Activated CD4-positive, alpha-beta T cell treated with anti-CD3 and anti-CD28 coated beads, Interleukin-2, amount 50 U/mL, for 24 hours (primary cell): ENCODE measurements at places on chromosomes 7 and 10.

DNA sequence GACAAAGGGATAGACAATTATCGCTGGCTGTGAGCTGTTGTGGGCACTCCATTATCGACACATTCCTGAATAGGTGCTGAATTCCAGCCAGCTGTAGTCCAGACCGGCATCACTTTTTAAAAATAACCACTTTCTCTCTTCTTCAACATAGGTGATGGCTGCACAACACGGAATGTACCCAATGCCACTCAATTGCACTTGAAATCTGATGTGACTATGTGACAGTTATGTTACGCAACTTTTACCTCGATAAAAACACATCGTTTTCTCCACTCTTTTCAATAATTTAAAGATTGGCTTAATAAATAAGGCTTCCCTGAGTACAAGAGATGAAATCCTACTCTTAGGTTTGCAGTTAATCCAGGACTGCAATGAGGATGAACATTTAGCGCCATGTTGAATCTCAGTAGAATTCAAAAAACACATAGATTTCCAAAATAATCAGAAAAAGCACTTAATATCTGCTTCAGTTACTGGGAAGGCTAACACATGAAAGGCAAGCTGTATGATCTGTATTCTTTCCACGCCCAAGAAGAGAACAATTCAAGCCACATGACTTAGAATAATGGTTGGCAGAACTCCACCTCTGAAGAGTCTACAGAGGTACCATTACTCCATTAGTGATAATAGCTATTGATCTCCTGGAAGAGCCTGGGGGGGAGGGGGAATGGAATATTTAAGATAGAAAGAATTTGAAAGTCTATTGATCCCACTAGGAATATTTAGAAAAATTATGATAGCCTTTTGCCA is 3.6 kb downstream of the YWHAG start:
- DNase-seq = no peak

DNA sequence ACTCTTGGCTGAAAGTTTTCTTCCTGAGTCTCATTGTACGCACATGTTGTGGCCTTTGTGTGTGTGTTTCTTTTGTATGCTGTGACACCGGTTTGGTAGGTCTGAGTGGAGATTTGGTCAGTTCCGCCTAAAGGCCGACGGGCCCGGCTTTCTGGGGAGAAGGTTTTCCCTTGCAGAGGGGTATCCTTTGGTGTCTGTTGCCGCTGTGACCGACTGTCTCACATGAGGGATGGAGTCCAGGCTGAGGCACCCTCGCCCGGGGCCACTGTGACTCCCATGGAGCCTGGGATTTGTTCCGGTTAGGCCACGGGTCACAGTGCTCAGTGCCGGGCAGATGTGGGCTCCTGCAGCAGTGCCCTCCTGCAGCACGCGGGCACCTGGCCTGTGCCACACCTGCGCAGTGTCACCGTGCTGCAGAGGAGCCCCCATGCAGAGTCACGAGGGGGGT is 19.4 kb downstream of the INPP5A start:
- DNase-seq = no peak

GRCh38 chr7:93337052-93337451 is 104.9 kb downstream of the VPS50 start:
- no peak for DNase-seq

- no peak for DNase-seq
These were observed 76.8 kb upstream of the RPA3 start for GRCh38 chr7:7795203-7795602.

DNA sequence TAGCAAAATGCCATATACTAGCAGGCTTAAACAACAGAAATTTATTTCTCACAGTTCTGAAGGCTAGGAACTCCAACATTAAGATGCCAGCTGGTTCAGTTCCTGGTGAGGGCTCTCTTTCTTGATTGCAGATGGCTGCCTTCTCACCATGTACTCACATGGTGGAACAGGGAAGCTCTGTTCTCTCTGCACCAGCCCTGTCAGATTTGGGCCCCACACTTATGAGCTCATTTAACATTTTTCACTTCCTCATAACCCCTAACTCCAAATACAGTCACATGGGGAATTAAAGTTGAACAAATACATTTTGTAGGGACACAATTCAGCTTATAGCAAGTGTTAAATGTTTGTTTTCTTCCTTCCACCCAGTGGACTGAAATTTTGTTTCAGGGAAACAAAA is 218.6 kb upstream of the TAC1 start:
- DNase-seq = no peak

- no peak for DNase-seq
These were observed 79.1 kb downstream of the LARP4B start for GRCh38 chr10:852386-852785.

- peak; percentile 78 for DNase-seq
These were observed 11.9 kb downstream of the SSC4D start for GRCh38 chr7:76397409-76398183.

DNA sequence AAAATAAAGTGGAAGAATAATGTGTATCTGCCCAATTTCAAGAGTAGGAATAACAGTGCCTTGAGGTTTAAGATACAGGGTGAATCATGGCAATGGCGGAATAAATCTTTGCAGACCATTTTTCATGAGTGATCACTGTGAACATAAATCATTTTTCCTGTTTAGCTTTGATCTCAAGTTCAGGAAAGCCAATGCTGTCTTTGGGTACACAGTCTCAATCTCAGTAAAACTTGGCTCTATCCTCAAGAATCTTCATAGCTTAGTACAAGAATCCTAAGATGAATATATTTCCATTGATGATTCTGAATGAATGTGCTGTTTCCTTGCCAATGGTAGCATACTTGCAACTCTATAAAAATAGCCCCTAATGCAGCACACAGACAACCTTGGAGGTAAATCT is 6.8 kb downstream of the NAMPT start:
- no peak for DNase-seq

- DNase-seq = no peak
These were observed 133.6 kb upstream of the RET start for GRCh38 chr10:42943025-42943818.

DNA sequence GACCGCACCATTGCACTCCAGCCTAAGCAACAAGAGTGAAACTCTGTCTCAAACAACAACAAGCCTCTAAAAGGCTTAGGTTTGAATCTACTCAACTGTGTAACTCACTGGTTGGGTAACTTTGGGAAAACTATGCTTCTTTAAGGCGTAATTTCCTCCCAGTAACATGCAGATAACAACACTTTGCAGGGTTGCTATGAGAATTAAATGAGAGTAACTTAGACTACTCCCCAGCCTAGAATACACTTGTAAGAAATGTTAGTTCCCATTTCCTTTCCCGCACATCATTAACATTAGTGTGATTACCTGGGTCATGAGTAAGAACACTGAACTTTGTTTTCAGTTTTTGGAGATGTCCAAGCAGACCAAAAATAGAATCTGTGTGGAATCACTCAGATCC is 5.4 kb upstream of the MYPN start:
- DNase-seq = no peak

- DNase-seq = no peak
These were observed 3.0 kb upstream of the BUB3 start for GRCh38 chr10:123150986-123151736.

GRCh38 chr10:34113504-34114225 is 701.4 kb downstream of the PARD3 start:
- DNase-seq = no peak

- DNase-seq = peak; percentile 33
These were observed 17.8 kb upstream of the ZKSCAN1 start for GRCh38 chr7:99997545-99998137.

- no peak for DNase-seq
These were observed 31.3 kb upstream of the ZNF273 start for GRCh38 chr7:64871761-64872160.

GRCh38 chr10:132881186-132881920 is 61.0 kb downstream of the CFAP46 start:
- no peak for DNase-seq

- DNase-seq = no peak
These were observed 28.4 kb downstream of the DPCD start for GRCh38 chr10:101616415-101617101.

GRCh38 chr10:47160967-47161366 is 139.0 kb upstream of the GDF10 start:
- DNase-seq = no peak

GRCh38 chr7:147813316-147813715 is 777.2 kb upstream of the C7orf33 start:
- no peak for DNase-seq

- no peak for DNase-seq
These were observed 130.7 kb downstream of the PIP4K2A start for GRCh38 chr10:22583683-22584082.

DNA sequence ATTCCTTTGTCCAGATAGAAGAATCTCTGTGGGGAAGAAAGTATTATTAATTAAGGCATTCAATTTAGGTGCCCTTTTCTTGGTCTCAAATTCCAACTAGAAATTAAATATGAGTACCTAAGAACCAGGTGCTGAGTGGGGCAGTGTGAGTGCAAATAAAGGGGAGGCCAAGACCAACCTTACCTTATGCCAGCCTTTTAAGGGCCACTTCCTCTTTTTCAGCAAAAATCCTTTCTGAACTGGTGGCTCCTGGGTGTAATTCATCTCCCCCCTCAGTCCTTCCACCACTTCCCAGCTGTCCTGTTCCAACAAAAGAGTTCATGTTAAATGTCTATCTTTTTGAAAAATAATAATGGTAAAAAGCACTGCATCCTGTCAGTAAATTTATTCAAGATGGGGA is 108.2 kb downstream of the OSBPL3 start:
- no peak for DNase-seq

GRCh38 chr10:4013651-4014121 is 228.7 kb upstream of the KLF6 start:
- no peak for DNase-seq

DNA sequence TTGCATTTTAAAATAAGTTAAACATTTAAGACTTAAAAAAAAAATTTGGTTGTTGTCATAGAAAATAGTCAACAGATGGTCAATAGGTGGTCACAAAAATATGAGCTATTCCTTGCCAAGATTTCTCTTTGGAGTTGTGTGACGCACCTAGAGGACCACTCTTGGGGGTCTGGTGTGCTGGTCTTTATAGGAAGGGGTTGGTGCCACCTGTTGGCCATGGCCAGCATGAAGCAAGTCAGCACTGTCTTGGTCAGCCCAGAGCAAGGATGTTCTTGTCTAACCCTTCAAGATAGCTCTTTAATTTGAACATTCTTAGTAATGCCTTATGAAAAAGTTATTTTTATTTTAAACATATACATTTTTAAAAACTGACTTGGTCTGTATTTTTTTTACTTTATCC is 267.9 kb upstream of the CNTNAP2 start:
- DNase-seq = no peak

- DNase-seq = no peak
These were observed 113.9 kb downstream of the ETV1 start for GRCh38 chr7:13875496-13876074.

DNA sequence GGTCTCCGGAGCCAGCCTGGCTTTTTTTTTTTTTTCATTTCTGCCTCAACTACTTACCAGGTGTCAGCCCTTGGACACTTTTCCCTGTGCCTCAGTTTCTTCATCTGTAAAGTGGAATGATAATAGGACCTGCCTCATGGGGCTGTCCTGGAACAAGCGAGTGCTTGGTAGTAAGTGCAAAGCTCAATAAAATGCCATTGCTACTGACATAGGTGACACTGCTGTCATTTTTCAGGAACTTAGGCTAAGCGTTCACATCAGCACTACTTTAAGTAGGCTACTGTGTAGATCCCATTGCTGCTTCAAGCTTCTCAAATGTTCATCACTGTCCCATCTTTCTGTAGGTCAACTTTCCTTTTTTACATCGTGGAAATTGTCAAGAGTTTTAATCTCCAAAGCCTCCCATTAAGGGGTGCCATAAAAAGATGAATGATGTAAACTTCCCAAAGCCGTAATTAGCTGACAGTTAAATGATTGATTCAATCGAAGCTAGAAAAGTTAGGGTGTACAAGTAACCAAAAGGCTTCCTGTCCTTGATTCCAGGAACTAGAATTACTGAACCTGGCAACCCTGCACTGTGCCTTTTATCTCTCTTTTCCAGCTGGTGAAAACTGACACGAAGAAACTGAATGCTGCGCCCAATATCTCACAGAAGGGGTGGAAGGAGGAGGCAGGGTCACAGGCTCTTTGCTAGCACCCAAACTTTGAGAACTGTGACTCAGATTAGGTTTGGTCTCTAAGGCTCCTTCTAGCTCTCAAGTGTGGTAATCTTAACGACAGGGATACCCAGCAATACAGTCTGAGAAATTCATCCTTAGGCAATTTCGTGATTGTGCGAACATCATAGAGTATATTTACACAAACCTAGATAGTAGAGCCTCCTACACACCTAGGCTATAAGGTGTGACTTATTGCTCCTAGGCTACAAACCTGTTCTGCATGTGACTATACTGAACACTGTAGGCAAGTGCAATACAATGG is 861 bp upstream of the USP6NL start:
- DNase-seq = no peak

DNA sequence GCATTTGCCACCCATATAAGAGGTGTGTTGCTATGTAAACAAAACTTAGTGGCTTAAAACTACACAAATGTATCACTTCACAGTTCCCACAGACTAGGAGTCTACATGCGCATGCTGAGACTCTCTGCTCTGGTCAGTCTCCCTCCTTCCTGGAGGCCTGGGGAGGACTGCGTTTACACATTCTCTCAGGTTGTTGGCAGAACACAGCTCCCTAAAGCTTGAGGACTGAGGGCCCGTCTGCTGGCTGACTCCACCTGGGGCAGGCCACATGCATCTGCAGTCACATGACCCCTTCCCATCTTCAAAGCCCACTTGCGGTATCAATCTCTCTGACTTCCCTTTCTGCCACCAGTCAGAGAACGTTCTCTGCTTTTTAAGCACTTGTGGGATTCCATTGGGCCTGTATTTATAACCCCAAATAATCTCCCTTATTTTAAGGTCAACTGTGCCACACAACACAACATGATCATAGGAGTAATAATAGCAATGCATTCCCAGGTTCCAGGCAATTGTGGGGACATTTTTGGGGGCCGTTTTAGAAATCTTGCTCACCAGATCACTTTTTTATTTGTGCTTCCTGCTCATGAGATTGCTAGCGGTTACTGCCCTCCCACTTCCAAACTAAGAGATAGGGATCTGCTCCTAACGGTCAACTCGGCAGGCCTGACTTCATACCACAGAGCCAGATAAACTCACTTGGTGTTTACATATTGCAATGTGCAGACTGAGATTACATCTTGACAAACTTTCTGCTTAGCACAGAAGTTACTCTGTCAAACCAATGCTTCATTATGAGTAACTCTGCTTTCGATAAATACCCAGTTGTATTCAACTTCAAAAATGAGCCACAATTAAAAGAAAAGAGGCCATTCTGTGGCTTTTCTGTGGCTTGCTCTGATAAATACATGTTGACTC is 96.3 kb downstream of the ALOX5 start:
- peak; percentile 17 for DNase-seq

GRCh38 chr10:128059982-128060293 is 66.3 kb downstream of the MKI67 start:
- no peak for DNase-seq

GRCh38 chr7:94190599-94191061 is 186.5 kb upstream of the BET1 start:
- DNase-seq = no peak

DNA sequence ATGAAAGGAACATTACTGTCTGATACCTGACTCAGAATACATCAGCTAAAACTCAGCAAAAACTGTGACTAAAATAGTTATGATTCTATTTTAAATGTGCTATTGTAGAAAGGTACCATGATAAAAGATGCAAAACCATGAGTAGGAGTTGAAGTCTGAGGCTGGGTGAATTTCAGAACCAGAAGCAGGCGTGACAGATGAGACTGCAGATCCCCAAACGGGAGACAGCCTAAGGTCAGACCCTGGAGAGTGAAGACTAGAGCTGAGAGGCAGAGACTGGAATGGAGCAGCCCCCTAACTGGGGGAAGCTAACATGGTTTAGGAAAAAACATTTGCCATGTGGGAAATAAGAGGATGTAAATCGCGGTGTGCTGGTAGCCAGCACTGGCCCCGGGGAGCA is 275.8 kb downstream of the POM121L12 start:
- no peak for DNase-seq
